NCI-H146 (cell line): ENCODE measurements at places on chromosomes 1 and 21.

DNA sequence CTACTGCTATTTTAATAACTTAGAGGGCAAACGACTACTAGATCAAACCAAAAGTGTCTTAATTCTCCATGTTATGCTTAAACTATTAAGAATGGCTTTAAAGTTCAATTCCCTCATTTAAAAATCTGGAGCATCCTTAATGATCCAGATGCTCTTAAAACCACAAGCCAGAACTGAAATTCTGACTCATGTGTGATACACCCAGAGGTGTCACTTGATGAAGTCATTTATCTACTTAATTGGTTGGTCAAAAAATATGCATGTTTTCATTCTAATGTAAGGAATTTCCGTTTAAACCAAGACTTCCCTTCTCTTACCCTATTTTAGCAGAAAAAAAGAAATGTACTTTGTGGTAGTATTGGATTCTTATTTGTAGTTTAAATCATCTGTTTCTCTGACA is 1261.2 kb upstream of the B3GALT2 start:
- DNase-seq, result no peak

DNA sequence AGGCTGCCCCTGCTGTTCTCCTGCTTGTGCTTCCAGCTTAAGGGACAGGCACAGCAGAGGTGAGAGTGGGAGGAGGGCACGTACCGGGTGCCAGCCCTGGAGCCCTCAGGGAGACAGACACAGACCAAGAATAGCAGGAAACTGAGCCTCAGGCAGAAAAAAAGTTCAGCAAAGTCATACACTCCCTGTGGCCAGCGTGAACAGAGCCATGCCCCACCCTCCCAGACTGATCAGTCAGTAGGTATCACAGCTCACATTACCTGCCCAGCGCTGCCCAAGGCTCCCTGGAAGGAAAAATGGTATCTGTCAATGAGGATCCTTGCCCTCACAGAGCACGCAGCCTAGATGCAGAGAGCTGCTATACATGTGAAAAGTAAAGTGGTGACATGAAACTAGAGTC is 1.3 kb downstream of the UBL4B start:
- DNase-seq, result no peak

- peak; percentile 62 for DNase-seq
Measured at GRCh38 chr1:36156329-36157114, 562 bp downstream of the MAP7D1 start.

- DNase-seq, result no peak
Measured at GRCh38 chr1:48048980-48049379, 51.8 kb upstream of the TRABD2B start.

GRCh38 chr1:172154551-172154950 is 265.9 kb upstream of the C1orf105 start:
- no peak for DNase-seq
